ENCODE measurements at places on chromosomes 5 and 9.

- no peak for DNase-seq
Measured at GRCh38 chr9:123432331-123433236, 76.6 kb downstream of the CRB2 start.

DNA sequence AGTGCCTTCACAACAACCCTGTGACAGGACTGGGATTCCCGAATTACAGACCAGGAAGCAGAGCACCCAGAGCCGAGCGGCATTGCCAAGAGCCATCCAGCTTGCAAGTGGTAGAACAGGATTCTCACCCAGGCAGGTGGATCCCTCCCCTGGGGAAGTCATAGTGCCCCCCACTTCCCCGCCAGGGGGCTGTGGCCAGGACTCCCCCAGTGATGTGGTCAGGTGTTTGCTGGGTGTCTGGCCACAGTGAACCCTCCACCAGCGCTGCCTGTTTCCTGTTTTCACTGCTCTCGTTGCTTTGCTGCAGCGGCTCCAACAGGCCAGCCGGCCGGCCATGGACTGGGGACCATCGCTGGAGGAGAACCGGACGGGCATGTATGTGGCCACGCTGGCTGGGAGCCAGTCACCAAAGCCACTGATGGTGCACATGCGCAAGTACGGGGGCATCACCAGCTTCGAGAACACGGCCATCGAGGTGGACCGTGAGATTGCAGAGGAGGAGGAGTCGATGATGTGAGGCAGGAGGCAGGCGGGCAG is 19.3 kb downstream of the SLC6A7 start:
- DNase-seq, result no peak

GRCh38 chr5:142977363-142978051 is 207.3 kb downstream of the ARHGAP26 start:
- DNase-seq, result no peak

DNA sequence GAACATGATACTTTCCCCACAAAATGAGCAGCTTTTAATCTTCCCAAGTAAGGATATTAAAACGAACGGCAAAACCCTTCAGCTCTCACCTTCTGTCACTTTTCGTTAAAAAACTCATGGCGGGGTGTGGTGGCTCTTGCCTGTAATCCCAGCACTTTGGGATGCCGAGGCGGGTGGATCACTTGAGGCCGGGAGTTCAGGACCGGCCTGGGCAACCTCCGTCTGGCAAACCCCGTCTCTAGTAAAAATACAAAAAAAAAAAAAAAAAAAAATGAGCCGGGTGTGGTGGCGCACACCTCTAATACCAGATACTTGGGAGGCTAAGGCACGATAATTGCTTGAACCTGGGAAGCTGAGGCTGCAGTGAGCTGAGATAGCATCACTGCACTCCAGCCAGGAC is 902 bp downstream of the TMED9 start:
- no peak for DNase-seq

DNA sequence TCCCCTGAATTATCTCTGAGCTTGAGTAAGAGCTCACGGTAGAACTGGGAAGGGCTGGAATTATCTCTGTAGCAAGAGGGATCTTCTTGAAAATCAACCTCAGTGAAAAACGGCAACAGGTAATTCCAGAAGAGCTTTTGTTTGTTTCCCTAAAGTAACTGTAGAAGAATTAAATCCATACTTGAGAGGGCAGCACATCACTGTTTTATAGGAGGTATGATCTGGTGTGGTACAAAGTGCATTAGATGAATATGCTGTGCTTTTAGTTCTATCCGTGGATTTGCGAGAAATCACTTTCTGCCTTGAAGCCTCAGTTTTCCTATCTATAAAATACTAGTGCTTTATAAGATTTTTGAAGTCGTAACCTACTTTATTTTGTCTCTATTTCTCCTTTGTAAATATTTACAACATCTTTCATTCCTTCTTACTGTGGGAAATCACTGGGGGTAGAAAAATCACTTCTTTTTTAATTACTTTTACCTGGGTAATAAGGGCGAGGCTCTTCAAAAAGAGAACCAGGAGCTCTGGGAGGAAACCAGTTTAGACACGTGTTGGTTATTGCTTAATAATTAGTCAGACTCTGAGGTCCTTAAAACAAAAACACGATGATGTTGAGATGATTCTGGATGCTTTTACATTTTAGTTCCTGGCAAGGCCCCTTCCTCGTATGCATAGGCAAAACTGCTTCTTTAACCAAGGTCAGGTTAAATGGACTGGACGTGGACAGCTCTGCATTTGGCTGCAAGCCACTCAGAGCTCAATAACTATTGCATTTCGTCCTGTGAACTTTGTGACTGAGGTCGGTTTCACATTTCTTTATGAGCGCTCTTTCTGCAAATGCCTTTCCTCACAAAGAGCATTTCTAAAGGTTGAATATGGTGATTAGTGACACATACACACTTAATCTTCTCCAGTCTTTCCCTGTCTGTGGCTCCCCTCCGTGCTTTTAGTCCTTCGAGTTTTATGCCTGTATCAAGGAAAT is 376.1 kb downstream of the BRINP1 start:
- no peak for DNase-seq

- DNase-seq, result no peak
Measured at GRCh38 chr5:135045488-135045887, 11.5 kb upstream of the PITX1 start.

Measured in NCI-H187 (cell line).